Posterior cingulate gyrus (tissue), 11 donors: ENCODE measurements at places on chromosomes 7 and 10.
A peak's percentile ranks its signal among the peaks of the same experiment; 100 is the strongest.

DNA sequence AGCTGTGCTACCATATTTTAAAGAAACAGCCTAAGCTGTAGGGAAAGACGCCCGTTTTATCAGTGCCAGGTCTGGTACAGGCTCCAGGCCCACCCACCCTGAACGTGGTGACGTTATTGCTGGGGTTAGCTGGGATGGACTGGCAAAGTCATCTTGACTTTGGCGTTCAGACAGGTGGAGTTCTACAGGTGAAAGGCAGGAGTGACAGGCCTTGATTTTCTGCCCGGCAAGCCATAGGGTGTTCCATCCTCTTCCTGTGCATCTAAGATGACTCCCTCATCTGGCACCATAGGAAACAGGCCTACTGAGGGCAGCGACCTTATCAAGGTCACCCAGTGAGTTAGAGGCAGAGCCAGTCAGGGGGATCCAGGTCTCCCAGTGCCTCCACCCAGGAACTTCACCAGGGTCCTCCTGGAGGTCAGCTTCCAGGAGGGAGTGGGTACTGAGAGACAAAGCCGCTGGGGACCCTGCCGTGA, 41.6 kb downstream of the HK1 start:
- no peak for DNase-seq

DNA sequence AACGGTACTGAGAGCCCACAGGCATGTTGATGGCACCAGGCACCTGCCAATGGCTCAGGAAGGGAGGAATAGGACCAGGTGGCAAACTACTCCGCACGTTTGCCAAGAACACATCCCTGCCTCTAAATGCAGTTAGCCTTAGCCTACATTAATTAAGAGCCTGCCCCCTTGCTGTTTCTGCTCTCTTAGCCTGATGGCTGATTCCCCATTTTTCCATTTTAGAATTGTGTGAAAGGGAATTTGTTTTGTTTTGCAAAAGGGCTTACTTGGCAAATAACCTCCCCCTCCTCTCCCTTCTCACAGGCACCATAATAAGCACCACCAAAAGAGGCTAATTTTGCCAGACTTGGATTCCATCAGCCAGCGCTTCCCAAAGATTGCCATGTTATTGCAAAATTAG, 1203.2 kb downstream of the SORCS3 start:
- DNase-seq: no peak

GRCh38 chr7:134874407-134874806, 95.0 kb downstream of the CALD1 start:
- no peak for DNase-seq

GRCh38 chr10:105188737-105189462, 547.8 kb downstream of the SORCS3 start:
- DNase-seq: no peak

DNA sequence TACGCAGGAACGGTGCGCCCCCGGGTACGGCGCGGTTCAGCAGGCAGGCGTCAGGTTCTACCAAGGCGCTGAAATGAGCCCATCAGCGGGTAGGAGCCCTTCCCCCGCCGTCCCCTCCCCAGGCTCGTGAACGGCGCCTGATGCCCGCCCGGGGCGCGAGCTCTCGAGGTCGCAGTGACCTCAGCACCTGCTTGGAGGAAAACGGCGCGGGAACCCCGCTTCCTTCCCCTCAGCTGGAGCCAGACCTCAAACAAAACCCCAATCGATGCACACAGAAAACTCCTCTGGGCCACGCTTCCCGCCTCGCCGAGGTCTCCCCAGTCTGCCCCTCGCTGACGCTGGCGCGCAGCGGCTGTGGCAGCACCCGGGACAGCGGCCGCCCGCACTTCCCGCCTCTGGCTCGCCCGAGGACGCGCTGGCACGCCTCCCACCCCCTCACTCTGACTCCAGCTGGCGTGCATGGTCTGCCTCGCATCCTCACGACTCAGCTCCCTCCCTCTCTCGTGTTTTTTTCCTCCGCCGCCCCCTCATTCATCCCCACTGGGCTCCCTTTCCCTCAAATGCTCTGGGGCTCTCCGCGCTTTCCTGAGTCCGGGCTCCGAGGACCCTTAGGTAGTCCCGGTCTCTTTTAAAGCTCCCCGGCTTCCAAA, 514 bp upstream of the GAD2 start:
- no peak for DNase-seq

GRCh38 chr7:47402941-47403866, 178.7 kb downstream of the TNS3 start:
- DNase-seq: peak; percentile 77

GRCh38 chr10:31929261-31930022, 811 bp upstream of the ARHGAP12 start:
- peak; percentile 28 for DNase-seq

- no peak for DNase-seq
Observed at GRCh38 chr10:28285816-28286215, 17.0 kb downstream of the MPP7 start.

DNA sequence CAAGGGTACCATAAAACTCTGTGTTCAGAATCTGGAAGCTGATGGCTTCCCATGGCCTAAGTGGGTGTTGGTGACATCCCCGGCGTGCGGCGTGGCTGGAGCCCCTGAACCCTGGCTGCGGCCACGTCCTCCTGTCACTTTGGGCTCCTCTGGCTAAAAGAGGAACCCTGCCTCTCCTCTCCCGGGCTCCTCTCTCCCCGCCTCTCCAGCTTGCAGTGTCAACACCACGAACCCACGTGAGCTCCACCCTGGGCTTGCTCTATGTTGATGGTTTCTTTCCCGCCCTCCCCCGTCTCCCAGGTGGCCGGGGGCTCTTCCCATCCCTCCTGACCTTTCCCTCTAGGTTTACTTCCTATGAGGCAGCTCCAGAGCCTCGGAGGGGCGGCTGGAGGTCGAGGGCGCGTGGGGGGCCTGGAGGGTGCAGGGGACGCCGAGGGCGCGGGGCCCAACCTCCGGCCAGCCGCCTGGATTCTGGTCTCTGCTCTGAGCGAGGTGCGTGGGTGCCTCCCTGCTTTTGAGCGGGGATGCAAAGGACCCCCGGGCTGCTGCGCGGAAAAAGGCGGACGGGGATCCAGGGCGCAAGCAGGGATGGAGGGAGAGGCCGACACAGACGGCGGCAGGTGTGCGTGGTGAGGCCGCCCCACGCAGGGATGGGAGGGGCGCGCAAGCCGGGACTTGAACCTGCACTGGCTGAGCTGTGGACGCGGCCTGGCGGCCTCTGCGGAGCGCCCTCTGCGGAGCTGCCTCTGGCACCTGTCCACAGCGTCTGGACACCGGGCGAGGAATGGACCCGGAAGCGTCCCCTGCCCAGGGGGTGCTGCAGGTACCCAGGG, 115.5 kb upstream of the DIP2C start:
- peak; percentile 80 for DNase-seq

GRCh38 chr7:101303102-101303701, 18.4 kb downstream of the IFT22 start:
- no peak for DNase-seq

GRCh38 chr10:5547931-5548660, 23.3 kb downstream of the CALML3 start:
- DNase-seq: no peak

DNA sequence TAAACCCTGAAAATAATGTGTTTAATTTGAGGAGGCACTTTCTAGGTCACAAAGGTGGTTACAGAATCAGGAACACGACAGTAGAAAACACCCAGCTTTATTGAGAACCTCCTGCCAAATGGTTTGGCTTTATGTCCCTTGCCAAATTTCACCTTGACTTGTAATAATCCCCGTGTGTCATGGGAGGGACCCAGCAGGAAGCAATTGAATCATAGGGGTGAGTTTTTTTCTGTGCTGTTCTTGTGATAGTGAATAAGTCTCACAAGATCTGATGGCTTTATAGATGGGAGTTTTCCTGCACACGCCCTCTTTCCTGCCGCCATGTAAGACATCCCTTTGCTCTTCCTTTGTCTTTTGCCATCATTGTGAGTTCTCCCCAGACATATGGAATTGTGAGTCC, 193.8 kb upstream of the KLF6 start:
- no peak for DNase-seq

- DNase-seq: no peak
Observed at GRCh38 chr7:102432442-102433218, 745 bp upstream of the ORAI2 start.

- DNase-seq: no peak
Observed at GRCh38 chr10:34134602-34135001, 680.5 kb downstream of the PARD3 start.

DNA sequence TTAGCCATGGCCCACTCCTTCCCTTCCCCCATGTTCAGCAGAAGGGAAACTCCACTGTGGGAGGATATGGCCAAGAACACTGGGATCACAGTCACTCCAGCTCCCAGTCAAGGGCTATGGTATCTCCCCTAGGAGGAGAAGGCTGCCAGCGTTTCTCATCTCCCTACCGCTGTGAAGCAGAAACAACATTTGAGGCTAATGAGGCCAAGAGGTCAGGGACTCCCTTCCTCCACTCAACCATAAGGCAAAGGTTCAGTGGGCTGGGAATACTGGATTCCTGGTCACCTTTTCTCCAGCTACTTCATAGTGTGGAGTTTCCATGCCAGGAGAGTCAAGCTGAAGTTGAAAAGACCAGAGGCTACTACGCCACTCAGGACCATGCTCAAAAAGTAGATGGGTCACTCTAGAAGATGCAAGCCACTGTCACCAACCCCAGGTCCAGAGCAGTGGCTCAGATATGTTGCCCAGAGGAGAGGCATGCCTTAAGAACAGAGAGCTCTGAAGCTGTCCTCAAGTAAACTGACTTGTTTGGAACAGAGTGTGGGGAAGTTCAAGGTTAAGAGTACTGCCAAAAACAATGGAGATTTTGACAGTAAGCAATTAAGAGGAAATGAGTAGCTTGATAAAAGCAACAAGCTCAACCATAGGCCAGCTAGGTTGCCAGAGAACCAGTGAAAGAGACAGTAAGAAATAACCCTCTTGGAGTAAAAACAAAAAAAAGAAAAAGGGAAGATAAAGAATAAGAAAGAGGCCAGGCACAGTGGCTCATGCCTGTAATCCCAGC, 3.8 kb upstream of the TMEM140 start:
- no peak for DNase-seq

DNA sequence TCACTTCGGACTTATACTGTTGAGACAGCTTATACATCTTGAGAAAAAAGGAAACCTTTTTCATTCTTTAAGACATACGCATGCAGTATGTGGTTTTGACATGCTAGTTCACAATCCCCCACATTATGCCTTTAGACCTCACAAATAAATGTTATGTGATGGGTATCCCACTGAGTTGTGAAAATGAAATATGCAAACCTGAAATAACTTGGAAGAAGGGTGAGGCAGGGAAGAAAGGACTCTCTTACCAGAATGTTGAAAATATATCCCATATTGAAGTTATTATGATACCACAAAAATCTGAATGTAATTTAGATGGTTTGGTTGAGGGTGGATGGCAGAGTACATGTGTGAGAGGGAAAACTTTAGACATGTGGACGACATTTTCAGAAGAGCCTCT, 379.8 kb downstream of the BBS9 start:
- no peak for DNase-seq

GRCh38 chr10:94411304-94411703, 9.0 kb downstream of the TBC1D12 start:
- DNase-seq: no peak

- DNase-seq: peak; percentile 20
Observed at GRCh38 chr7:98753989-98754479, 115.8 kb downstream of the TMEM130 start.

GRCh38 chr7:491292-491957, 28.2 kb downstream of the PDGFA start:
- no peak for DNase-seq

DNA sequence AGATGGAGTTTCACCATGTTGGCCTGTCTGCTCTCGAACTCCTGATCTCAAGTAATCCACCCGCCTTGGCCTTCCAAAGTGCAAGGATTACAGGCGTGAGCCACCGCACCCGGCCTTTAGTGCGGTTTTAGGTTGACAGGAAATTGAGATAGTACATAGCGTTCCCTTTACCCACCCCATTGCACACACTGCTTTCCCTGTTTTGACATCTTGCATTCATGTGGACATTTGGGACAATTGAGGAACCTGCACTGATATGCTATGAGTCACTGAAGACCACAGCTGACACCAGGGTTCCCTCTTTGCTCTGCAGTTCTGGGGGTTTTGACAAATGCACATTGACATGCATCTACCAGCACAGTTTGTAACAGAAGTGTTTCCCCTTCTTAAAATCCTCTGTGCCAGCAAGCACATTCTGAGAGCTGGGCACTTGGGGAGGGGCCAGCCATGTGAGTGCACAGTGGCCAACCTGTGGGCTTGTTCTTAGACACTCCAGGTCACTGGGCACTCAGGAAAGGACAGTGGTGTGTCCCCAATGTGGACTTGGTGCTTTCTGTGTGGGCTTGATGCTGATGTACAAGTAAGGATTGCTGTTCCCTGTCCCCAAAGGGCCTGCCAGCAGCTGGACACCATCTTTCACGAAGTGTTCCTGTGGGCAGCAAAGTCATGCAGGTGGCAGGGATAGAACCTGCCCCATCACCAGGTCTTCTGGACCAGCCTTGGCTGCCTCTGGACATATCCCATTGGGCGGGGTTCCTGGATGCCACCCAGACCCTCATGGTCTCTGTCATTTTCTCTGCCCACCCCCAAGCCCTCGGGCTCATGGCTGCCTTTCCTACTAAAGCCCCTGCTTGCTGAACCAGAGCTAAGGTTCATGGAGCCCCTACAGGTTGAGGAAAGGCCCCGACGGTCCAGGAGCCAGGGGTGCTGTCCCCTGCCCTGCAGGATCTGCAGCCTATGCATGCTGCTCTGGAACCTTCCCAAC, 579.8 kb downstream of the GLRX3 start:
- DNase-seq: peak; percentile 80

GRCh38 chr7:147775516-147776284, 814.9 kb upstream of the C7orf33 start:
- DNase-seq: no peak

GRCh38 chr7:140003913-140004382, 58.8 kb downstream of the PARP12 start:
- no peak for DNase-seq

GRCh38 chr10:93096901-93097300, 23.2 kb downstream of the CYP26A1 start:
- DNase-seq: no peak

- DNase-seq: no peak
Observed at GRCh38 chr7:16271355-16271915, 149.9 kb downstream of the CRPPA start.

GRCh38 chr7:17194656-17195055, 103.8 kb upstream of the AHR start:
- DNase-seq: no peak

DNA sequence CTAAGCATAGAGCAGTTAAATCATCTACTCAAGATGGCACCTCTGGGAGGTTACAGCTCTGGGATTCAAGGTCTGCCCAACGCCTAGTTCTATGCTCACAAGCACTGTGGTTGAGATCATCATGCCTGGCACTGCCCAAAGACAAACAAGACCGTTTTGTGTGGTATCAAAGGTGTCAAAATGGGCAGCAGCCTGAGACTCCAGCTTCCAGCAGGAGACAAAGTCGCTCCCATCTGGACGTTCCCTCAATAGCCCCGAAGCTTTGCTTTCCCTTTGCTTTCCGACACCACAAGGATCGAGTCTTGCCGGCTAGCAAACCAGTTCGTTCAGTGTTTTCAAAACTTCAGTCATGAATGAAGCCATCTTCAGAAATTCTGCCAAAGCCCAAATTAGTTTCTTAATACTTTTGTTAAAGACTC, 5.1 kb downstream of the HABP2 start:
- no peak for DNase-seq

DNA sequence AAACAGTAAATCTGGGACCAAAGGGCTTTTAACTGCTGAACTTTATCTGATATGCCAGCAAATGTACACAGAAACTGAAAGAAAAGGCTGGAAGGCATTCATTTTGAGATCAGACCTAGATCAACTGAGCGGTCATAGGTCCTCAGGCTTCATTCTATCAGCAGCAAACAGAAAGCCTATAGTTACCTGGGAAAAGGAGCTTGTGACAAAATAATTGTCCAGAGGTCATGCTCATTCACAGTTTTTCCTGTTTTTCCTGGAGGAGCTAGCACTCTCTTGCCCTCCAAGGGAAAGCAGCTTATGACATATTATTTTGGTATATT, 320.2 kb downstream of the AHR start:
- no peak for DNase-seq
